ENCODE measurements at places on chromosomes 5 and 9. TPM values are rescaled to one million over a fixed set of nuclear protein-coding genes. Genes with fewer than 3 reads are reported as not detected.

GRCh38 chr5:16936989-16937438 lies 926 bp upstream of the MYO10 start:
- no peak for DNase-seq
- no peaks in the 10 kb centered on the region for H3K36me3 ChIP-seq
- no peak overlapping the region for H3K27ac ChIP-seq
- H3K4me3 ChIP-seq = no peak overlapping the region
- H3K27me3 ChIP-seq = peaks cover 63% of the 10 kb centered on the region
- H3K4me1 ChIP-seq = peaks cover 25% of the 10 kb centered on the region

- H3K36me3 ChIP-seq = no peaks in the 10 kb centered on the region
- no peak overlapping the region for H3K27ac ChIP-seq
- no peaks in the 10 kb centered on the region for H3K4me1 ChIP-seq
- H3K4me3 ChIP-seq = no peak overlapping the region
- no peaks in the 10 kb centered on the region for H3K27me3 ChIP-seq
Observed at GRCh38 chr5:60185231-60186099, 291.9 kb upstream of the PDE4D start.

- no peaks in the 10 kb centered on the region for H3K4me1 ChIP-seq
- no peak overlapping the region for H3K27ac ChIP-seq
- H3K36me3 ChIP-seq = no peaks in the 10 kb centered on the region
- no peaks in the 10 kb centered on the region for H3K27me3 ChIP-seq
Observed at GRCh38 chr9:12698266-12698665, 5.1 kb downstream of the TYRP1 start.

DNA sequence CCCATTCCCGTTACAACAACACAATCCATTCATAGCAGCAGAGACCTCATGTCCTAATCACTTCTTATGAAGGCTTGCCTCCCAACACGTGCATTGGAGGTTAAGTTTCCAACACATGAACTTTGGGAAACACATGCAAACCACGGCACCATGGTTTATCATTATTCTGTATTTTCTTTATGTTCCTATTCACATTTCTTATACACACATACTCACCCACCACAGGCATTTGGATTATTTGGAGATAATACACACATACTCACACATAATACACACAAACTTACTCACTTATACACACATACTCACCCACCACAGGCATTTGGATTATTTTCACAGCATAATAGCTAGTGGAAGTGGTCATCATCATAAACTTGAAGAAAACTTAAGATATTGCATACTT lies 75.6 kb downstream of the C7 start:
- H3K36me3 ChIP-seq = no peaks in the 10 kb centered on the region
- no peak overlapping the region for H3K4me3 ChIP-seq
- no peak overlapping the region for H3K27ac ChIP-seq
- no peak for DNase-seq

DNA sequence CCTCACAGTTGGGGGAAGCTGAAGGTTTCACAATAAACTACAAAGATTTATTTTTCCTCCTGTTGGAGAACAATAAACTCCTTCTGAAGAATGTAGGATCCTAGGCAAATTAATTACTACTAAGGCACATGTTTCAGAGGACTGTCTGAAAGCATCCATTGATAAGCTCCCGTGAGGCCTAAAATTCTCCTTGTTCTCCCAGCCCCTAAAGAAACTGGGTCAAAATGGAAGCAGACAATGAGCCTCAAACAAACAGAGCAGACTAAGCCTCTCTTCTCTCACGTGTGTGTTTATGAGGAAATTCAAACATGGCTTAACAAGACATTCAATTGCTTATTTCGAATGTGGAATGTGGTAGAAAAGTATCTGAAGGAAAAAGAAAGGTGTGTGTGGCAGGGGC lies 249.0 kb downstream of the GLIS3 start:
- no peak overlapping the region for H3K27ac ChIP-seq
- no peak for DNase-seq
- no peaks in the 10 kb centered on the region for H3K4me1 ChIP-seq
- H3K36me3 ChIP-seq = no peaks in the 10 kb centered on the region

GRCh38 chr9:70940605-70941004 lies 180.8 kb downstream of the TRPM3 start:
- no peaks in the 10 kb centered on the region for H3K4me1 ChIP-seq
- H3K4me3 ChIP-seq = no peak overlapping the region
- H3K27me3 ChIP-seq = no peaks in the 10 kb centered on the region
- no peak for DNase-seq
- H3K36me3 ChIP-seq = no peaks in the 10 kb centered on the region
- no peak overlapping the region for H3K27ac ChIP-seq

DNA sequence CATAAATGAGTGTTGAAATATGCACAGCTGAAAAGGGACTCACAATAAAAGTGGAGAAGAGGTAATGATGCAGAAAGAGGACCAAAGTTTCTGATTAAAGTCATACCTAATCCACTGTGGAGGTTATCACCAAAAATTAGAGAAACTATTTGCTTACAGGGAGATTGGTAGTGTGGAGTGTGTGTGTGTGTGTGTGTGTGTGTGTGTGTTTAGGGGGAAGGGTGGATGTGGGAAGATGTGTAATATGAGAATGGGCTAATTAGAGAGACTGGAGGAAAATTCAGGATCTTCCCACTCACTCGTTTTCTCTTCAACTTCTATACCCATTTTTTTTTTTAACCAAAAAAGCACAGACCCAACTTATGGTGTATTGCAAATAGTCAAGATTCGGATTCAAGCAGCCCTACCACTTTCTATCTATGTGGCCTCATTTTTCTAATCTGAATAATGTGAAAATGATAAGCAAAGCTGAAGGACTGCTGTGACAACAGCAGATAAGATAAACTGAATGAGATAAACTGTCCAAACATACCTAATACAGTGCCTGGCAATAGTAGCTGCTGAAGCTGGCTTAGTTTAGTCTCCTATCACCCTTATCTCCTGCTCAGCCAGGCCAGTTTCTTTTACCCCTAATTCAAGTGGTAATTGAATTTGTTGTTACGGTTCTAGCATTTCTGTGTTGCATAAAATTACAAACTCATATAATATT lies 501.1 kb downstream of the KDM4C start:
- H3K4me1 ChIP-seq = no peaks in the 10 kb centered on the region
- no peak overlapping the region for H3K27ac ChIP-seq
- H3K4me3 ChIP-seq = no peak overlapping the region

- H3K36me3 ChIP-seq = no peaks in the 10 kb centered on the region
- H3K4me1 ChIP-seq = peaks cover 10% of the 10 kb centered on the region
- H3K27ac ChIP-seq = no peak overlapping the region
- H3K4me3 ChIP-seq = peak overlapping the region; percentile 77
- H3K27me3 ChIP-seq = peaks cover 38% of the 10 kb centered on the region
Observed at GRCh38 chr5:180648658-180649296, 623 bp downstream of the FLT4 start.

- H3K4me3 ChIP-seq = no peak overlapping the region
- peaks cover 73% of the 10 kb centered on the region for H3K27me3 ChIP-seq
- H3K27ac ChIP-seq = peak overlapping the region; percentile 6
- DNase-seq = no peak
- H3K4me1 ChIP-seq = peaks cover 8% of the 10 kb centered on the region
Observed at GRCh38 chr9:132585954-132586829, 3.8 kb downstream of the BARHL1 start.

- peaks cover 7% of the 10 kb centered on the region for H3K27me3 ChIP-seq
- H3K36me3 ChIP-seq = peaks cover 5% of the 10 kb centered on the region
- H3K27ac ChIP-seq = no peak overlapping the region
- peaks cover 33% of the 10 kb centered on the region for H3K4me1 ChIP-seq
- H3K4me3 ChIP-seq = no peak overlapping the region
Observed at GRCh38 chr9:71662082-71662481, 106.2 kb downstream of the CEMIP2 start.

DNA sequence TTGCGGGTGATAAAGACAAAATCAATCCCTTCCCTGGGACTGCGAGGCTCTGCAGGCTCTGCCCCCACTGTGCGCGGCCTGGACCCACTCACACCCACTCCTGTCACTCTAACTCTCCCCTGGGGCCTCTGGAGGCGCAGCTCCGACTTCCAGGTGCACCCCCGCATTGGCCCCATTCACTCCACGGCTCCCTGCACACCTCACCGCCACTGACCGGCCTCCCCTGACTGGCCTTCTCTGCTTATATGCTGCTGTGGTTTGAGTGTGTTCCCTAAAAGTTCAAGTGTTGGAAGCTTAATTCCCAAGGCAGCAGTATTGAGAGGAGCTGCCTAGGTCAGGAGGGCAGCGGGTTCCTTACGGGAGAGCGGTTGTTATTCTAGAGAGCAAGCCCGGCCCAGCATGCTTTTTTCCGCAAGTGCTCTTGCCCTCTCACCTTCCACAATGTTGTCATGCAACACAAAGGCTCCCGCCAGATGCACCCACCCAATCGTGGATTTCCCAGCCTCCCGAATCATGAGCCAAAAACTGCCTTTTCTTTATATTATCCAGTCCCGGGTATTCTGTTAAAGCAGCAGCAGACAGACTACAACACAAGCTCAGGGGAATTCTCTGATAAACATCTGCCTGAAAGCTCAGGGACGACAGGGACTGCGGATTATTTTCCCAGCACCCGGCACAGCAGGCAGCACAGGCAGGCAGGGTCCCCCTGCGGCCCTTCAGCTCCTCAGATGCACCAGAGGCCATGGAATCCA lies 73.5 kb upstream of the LRRTM2 start:
- no peaks in the 10 kb centered on the region for H3K27me3 ChIP-seq
- H3K27ac ChIP-seq = no peak overlapping the region
- DNase-seq = no peak
- peaks cover 7% of the 10 kb centered on the region for H3K4me1 ChIP-seq
- no peaks in the 10 kb centered on the region for H3K36me3 ChIP-seq

DNA sequence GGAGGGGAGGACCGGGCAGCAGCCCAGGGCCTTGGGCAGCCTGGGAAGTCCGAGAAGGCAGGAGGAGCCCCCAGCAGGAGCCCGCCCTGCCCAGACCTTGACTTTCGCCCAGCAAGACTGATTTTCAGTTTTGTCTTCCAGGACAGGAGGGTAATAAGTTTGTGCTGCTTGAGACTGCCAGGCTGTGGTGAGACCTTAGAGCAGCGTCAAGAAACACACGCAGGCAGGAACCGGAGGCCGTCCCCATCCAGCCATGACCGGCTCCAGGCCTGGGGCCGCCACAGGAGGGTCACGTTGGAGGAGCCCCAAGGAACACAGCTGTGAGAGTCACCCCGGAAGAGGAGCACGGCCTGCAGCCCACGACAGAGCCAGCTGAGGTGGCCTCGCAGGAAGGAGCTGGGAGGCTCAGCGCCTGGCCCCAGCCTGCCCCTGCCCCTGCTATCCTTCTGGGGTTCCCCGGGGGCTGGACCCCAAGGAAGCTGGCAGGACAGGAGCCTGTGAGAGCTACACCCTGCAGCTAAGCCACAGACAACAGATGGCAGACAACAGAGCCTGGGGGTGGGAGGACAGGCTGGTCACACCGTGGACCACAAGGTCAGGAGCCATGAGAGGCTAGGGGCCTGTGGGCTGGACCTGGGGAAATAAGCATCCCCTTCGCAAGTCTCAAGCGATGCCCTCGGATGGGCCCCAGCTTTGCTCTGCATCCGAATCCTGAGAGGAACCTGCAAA lies 126.0 kb upstream of the FAM120A start:
- H3K36me3 ChIP-seq = no peaks in the 10 kb centered on the region
- DNase-seq = no peak
- H3K4me3 ChIP-seq = no peak overlapping the region
- no peak overlapping the region for H3K27ac ChIP-seq

- DNase-seq = no peak
- peaks cover 82% of the 10 kb centered on the region for H3K4me1 ChIP-seq
- H3K27me3 ChIP-seq = no peaks in the 10 kb centered on the region
- H3K27ac ChIP-seq = peak overlapping the region; percentile 18
- no peak overlapping the region for H3K4me3 ChIP-seq
Observed at GRCh38 chr5:6732634-6733410, 19.6 kb downstream of the TENT4A start.

GRCh38 chr9:88749420-88749819 lies 214.4 kb downstream of the NXNL2 start:
- H3K27ac ChIP-seq = no peak overlapping the region
- H3K4me1 ChIP-seq = no peaks in the 10 kb centered on the region
- H3K36me3 ChIP-seq = no peaks in the 10 kb centered on the region
- H3K4me3 ChIP-seq = no peak overlapping the region
- no peak for DNase-seq
- peaks cover 10% of the 10 kb centered on the region for H3K27me3 ChIP-seq

DNA sequence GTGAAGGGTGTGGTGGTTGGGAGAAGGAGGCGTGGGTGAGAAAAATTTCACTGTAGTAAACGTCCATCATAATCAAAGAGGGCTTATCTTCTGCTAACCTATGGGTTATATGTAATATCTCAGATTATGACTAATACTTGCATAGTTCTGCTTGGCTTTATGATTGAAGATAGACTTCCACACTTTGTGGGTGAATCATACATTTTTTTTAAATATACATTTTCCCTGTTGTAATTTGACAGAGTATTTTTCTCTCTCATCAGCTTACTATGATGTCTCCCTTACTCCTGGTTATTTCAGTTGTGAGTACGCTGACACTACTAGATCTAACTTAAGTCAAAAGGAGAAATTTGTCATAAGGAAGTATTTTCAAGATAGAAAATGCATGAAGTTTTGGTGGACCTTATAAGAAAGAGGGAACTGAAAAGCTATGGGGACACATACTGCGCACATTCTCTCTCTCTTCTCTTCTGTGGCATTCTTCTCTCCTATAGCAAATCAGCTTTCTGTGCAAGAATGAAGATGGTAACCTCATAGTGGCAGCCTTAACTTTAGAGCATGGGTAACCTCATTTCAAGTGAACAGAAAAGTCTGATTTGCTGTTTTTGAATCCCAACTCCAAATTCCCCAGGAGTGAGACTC lies 4.9 kb upstream of the JAK2 start:
- DNase-seq = no peak
- H3K36me3 ChIP-seq = no peaks in the 10 kb centered on the region
- peak overlapping the region; percentile 61 for H3K27ac ChIP-seq
- no peaks in the 10 kb centered on the region for H3K27me3 ChIP-seq

DNA sequence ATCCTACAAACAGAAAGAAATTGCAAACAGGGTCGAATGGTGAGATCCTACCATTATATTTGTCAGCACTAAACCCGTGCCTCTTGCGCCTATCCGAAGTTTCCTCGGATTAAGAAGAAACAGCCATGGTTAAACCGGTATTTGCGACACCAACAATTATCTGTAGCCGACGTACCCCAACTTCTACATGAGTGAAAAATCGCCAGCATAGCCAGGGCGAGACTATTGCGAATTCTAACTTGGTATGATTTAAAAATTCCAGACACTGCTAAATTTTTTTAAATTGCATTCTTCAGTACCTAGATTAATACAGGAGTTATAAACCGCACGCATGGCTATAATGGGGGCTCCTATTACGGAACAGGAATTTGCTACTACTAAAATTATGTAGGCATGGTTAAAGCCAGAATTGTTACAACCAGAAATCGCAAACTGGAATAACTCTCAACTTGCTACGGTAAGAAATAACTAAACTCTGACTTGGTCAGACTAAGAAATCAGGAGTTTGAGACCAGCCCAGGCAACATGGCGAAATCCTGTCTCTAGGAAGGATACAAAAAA lies 25.3 kb upstream of the ANXA2R start:
- H3K4me3 ChIP-seq = peak overlapping the region; percentile 99
- H3K27ac ChIP-seq = peak overlapping the region; percentile 100
- no peak for DNase-seq
- peaks cover 3% of the 10 kb centered on the region for H3K27me3 ChIP-seq
- peaks cover 15% of the 10 kb centered on the region for H3K36me3 ChIP-seq

RFESD gene
- total RNA-seq = 3.0 TPM

FBXO10 gene
- total RNA-seq = 2.9 TPM

ARHGEF39 gene
- 8.8 TPM for total RNA-seq

ALDH1A1 gene
- not detected for total RNA-seq

MYMK gene
- not detected for total RNA-seq

MYOT gene
- not detected for total RNA-seq
